ENCODE measurements at places on chromosomes 1 and 21.

DNA sequence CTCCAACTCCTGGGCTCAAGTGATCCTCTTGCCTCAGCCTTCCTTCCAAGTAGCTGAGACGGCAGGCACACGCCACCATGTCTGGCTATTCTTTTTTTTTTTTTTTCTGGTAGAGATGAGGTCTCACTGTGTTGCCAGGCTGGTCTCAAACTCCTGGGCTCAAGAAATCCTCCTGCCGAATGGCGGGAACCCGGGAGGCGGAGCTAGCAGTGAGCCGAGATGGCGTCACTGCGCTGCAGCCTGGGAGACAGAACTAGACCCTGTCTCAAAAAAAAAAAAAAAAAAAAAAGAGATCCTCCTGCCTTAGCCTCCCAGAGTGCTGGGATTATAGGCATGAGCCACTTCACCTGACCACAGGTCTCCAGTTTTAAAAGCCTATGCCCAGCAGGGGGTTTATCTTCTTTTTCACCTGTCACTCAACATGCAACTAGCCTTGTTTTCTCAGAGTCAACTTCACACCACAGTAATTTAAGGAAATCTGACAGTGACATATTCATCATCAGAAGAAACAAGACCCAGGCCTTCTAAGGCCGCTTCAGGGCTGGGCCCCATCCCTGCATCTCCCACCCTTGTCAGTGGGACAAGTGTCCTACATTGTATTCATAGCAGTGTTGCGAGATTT, 38.3 kb upstream of the GALNT2 start:
- no peak for DNase-seq

DNA sequence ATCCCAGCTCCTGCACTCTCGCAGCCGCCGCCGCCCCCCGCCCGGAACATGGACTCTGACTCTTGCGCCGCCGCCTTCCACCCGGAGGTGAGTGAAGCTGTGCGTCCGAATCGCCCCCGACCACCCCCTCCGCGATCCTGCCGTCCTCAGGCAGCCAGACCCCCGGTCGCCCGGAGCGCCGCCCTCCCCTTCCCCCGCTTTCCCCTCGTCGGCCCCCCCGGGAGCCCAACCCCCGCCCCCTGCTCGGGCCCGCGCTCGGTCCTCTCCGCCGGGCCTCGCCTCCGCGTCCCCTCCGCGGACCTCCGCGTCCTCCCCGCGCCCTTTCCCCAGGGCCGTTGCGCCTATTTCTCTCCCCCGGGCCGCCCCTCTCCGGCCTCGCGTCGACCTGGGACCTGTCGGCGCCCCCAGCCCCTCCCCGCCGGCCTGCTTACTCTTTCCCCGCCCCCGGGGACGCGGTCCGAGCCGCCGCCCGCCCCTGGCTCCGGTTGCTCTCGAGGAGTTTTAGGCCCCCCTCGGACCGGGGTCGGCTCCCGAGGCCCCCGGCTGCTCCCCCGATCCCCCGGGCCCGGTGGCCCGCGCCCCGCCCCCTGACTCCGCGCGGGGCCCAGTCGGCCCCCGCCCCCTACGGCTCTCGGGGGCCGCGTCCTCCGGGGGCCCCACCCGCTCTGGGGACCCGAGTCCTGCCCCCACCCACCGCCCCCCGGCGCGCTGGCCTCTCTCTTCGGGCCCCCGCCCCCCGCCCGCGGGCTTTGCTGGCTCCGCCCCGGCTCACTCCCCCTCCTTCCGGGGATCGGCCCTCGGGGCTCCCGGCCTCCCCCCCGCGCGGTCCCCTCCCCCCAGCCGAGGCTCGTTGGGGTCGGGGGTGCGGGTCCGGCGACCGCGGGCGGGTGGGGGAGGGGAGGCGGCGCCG, 743 bp downstream of the PHF13 start:
- DNase-seq = peak; percentile 25

DNA sequence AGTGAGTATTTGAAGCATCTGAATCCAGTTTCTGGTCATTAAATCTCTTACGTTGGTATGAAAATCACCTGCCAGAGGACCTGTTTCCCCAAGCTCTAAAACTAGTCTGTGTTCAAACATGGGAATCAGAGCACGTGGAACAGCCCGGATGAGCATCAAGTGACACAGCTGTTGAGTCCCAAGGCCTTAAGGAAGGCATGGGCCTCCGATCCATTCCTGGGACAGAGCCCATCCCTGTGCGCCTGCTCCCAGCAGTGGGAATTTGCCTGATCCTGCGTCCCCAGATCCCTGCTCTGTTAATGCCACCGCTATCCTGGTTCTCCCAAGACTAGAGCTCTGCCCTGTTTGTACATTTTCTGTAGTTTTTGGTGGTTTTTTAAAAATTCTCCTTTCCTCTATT, 68.4 kb upstream of the FBXO28 start:
- no peak for DNase-seq

DNA sequence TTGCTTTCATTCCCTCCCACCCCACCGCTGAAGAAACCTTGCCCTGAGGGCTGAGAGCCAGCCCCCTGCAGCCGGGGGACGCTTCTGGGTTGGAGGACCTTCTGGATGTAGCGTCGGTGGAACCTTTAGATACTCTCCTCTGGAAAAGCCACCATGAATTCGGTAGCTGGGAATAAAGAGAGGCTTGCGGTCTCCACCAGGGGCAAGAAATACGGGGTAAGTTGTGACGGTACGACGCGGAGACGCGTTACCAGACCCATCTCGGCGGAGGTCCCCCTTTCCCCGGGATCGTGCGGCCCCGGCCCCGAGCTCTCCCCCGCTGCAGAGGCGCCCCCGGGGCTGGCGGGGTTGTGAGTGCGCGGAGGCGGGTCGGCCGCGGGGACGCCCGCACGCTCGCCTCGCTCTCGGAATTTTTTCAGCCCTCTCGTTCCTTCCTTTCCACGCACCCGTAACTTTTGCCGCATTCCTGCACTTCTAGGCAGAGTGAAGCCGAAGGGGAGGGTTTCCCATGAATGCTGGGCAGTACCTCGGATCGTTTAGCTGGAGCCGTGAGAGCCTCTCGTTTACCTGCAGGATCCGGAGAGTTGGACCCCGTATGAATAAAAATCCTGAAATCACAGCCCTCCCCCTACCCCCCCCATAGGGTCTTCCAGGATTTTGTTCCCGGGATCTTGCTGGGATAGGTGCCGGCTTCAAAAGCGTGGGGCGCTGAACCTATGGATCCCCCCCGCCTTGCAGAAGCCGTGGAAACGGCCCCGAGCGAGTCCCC, 671 bp downstream of the KIF26B start:
- no peak for DNase-seq

GRCh38 chr1:118136187-118136941, 48.7 kb downstream of the SPAG17 start:
- DNase-seq = peak; percentile 7

DNA sequence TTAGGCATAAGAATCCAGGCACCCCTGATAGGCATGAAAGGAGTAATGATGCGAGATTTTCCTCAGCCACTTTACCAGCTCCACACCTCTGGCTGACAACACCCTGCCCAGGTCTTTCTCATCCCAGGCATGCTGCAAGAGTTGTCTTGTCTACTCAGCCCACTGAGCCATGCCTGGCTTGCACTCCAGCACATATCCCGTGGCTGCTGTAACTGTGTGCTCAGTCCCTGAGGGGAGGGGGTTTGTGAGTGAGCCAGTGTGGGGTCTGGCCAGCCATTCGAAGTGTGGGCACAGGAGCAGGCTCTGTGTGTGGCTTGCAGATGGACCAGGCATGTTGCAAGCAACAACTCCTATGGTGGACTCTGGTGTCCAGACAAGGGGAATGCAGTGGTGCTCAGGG, 529.6 kb downstream of the ADGRL2 start:
- DNase-seq = no peak

GRCh38 chr21:46226146-46226545, 2.4 kb downstream of the LSS start:
- DNase-seq = no peak

GRCh38 chr1:234543442-234544086, 64.6 kb upstream of the TARBP1 start:
- DNase-seq = no peak

GRCh38 chr21:27759091-27759659, 792.3 kb upstream of the ADAMTS5 start:
- no peak for DNase-seq

- no peak for DNase-seq
These were observed 109.4 kb downstream of the KIF26B start for GRCh38 chr1:245264226-245264625.

DNA sequence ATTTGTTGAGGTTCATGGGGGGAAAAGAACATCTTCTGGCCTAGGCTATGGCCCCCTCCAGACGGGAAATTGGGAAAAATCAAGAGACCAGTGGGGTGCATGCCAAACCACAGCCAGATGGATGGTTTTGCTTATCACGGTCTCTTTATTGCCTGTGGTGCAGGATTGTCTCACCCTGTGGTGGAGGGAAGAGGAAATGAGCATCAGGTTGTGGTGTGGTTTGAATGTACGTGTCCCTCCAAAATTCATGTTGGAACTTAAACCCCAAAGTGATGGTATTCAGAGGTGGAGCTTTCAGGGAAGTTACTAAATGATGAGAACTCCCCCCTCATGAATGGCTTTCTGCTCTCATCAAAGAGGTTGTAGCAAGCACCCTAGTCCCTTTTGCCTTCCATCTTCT, 525.7 kb downstream of the NPHP4 start:
- no peak for DNase-seq

- no peak for DNase-seq
These were observed 111.1 kb downstream of the NAV1 start for GRCh38 chr1:201649761-201650622.

Measured in stimulated activated CD4-positive, alpha-beta T cell treated with anti-CD3 and anti-CD28 coated beads, Interleukin-15, amount 100 ng/mL, for 48 hours (primary cell).